ENCODE measurements at places on chromosomes 2 and 18.
A peak's percentile ranks its signal among the peaks of the same experiment; 100 is the strongest.

DNA sequence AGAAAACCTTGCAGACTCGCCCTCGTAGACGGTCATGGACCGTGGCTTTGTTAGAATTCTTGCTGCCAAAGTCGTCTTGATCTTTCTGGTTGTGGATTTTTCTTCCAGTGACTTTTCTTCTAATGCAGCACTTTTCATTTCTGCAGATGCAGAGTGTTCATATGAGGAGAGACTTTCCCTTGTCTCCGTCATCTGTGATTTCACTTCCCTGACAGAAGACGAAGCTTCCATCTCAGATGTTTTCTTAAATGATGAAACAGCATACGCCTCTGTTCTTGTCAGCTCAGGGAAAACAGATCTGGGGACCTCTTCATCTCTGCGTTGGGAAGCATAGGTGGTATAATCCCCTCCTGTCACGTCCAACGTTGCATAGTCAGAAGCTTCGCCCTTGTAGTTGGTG is 50.9 kb downstream of the PLEKHA3 start:
- DNase-seq: no peak
- no peak overlapping the region for H3K27ac ChIP-seq

DNA sequence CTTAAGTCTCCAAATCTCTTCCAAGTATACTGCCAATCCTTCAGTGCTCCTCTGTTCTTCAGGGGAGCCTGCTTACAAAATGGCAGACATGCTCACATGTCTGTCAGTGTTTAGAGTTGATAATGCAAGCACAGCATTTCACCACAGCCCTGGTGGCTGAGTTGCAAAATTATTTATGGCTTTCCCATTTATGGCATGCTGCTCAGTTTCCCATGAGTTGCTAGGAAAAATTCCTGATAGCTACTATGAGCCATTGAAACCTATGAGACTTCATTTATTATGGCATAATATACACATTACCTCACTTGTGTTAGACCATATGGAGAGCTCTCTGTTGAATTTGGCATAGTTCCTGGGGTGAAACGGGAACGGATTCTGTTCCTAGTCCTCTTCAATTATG is 448.7 kb upstream of the TCF4 start:
- no peak for DNase-seq
- H3K4me3 ChIP-seq: no peak overlapping the region
- H3K27ac ChIP-seq: no peak overlapping the region

GRCh38 chr2:126769118-126769517 is 113.2 kb downstream of the GYPC start:
- H3K27ac ChIP-seq: no peak overlapping the region
- no peaks in the 10 kb centered on the region for H3K27me3 ChIP-seq
- DNase-seq: peak; percentile 52

GRCh38 chr2:32732120-32732519 is 104.3 kb downstream of the TTC27 start:
- H3K27ac ChIP-seq: no peak overlapping the region
- no peaks in the 10 kb centered on the region for H3K4me1 ChIP-seq
- no peak overlapping the region for H3K4me3 ChIP-seq
- peaks cover 3% of the 10 kb centered on the region for H3K36me3 ChIP-seq

DNA sequence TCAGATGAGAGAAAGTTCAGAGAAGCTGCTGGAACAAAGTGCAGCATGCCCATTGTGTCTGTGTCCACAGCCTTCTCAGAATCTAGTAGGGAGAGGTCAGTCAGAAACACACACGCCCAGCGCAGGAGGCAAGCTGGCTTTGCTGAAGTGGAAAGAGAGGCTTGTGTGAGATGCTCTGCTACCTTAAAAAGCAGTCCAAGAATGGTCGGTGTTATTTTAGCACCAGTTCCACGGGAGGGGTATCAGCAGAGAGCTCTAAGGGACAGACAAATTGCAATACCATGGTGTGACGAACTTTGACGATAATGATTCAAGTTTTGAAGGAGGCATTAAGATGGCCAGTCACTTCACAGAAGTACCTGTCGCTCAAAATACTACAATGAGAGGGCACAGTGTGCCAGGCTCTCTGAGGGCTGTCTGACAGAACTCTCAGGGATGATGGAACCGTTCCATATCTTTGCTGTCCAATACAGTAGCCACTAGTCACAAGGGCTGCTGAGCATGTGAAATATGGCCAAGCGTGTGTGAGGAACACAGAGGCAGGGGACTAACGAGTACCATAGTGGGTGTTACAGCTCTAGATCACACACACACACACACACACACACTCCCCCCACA is 237.5 kb upstream of the TMEM200C start:
- H3K4me1 ChIP-seq: no peaks in the 10 kb centered on the region
- H3K36me3 ChIP-seq: no peaks in the 10 kb centered on the region
- DNase-seq: no peak
- no peak overlapping the region for H3K4me3 ChIP-seq

- H3K27me3 ChIP-seq: no peaks in the 10 kb centered on the region
- H3K4me3 ChIP-seq: no peak overlapping the region
- peaks cover 19% of the 10 kb centered on the region for H3K4me1 ChIP-seq
- no peak overlapping the region for H3K27ac ChIP-seq
- no peaks in the 10 kb centered on the region for H3K36me3 ChIP-seq
Measured at GRCh38 chr2:110714452-110715224, 17.7 kb upstream of the ACOXL start.

- no peak overlapping the region for H3K27ac ChIP-seq
- no peak overlapping the region for H3K4me3 ChIP-seq
- no peaks in the 10 kb centered on the region for H3K27me3 ChIP-seq
- H3K36me3 ChIP-seq: no peaks in the 10 kb centered on the region
Measured at GRCh38 chr2:45224993-45225380, 215.7 kb upstream of the SIX2 start.

- no peaks in the 10 kb centered on the region for H3K27me3 ChIP-seq
- no peaks in the 10 kb centered on the region for H3K36me3 ChIP-seq
- no peak overlapping the region for H3K27ac ChIP-seq
- DNase-seq: no peak
- H3K4me3 ChIP-seq: no peak overlapping the region
Measured at GRCh38 chr18:79614211-79614955, 65.2 kb upstream of the CTDP1 start.

DNA sequence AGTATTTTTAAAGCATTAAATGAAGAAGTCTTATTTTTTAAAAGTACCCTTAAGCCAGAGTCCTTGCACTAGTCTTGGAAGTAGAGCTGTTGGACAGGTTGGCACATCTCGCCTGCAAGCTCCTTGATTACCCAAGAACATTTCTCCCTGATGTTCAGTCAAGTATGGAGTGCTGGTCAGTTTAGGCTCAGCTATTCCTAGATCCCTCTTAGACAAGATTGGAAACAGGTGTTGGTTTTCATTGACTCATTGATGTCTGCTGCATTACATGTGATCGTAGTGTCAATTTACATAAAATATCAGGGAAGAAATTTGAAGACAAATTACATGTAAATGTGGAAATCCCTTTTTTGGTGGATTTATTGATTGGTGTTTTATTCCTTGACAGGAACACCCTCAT is 170.4 kb downstream of the ZNF407 start:
- H3K4me3 ChIP-seq: no peak overlapping the region
- no peaks in the 10 kb centered on the region for H3K36me3 ChIP-seq
- DNase-seq: no peak
- H3K27ac ChIP-seq: no peak overlapping the region
- no peaks in the 10 kb centered on the region for H3K27me3 ChIP-seq

DNA sequence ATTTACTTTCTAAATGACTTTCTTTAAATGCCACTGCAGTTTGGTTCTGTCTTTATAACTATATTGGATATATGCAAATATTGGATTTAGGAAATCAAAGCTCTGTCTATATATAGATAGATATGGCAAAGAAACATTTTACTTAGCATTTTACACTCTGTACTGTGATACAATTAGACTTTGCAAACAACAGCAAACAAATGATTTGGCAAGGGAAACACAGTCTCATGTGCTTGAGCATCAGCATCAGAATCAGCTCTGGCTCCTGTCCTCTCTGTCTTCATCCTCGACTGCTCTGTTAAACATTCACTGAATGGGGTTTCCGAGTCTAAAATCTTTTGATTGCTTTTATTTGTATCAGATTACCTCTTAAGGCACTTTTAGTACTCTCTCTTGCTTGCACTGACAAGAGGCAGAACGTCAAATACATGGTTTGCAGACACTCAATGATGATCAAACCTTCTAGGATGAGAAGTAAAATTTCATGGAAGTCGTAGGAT is 176.8 kb upstream of the LRP1B start:
- no peaks in the 10 kb centered on the region for H3K4me1 ChIP-seq
- H3K27ac ChIP-seq: no peak overlapping the region
- no peaks in the 10 kb centered on the region for H3K27me3 ChIP-seq
- H3K4me3 ChIP-seq: no peak overlapping the region
- no peak for DNase-seq
- H3K36me3 ChIP-seq: no peaks in the 10 kb centered on the region

- no peak for DNase-seq
- H3K27me3 ChIP-seq: no peaks in the 10 kb centered on the region
- H3K4me1 ChIP-seq: no peaks in the 10 kb centered on the region
- H3K4me3 ChIP-seq: no peak overlapping the region
- no peaks in the 10 kb centered on the region for H3K36me3 ChIP-seq
- H3K27ac ChIP-seq: no peak overlapping the region
Measured at GRCh38 chr2:29255004-29255403, 139.8 kb downstream of the CLIP4 start.

DNA sequence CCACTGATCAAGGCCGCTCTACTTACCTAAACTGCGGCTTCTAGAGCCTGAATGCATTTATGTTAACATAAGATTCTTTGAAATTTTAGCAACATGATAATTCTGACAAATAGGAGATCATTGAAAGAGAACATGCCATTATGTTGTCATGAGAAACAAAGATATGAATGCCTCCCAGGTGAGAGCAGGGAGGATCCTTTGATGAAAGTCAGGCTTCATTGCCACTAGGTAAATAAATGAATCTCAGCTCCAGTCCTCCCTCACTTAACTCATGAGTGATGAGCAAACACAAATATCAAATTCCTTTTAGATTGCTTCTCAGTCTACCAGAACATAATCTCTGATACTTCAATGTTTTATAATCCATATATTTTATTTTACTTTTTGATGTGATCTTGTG is 463.2 kb upstream of the CDH7 start:
- no peaks in the 10 kb centered on the region for H3K36me3 ChIP-seq
- no peak overlapping the region for H3K4me3 ChIP-seq
- no peak for DNase-seq
- no peaks in the 10 kb centered on the region for H3K4me1 ChIP-seq
- H3K27ac ChIP-seq: no peak overlapping the region
- H3K27me3 ChIP-seq: no peaks in the 10 kb centered on the region

GRCh38 chr2:158031371-158031770 is 70.3 kb upstream of the UPP2 start:
- no peak overlapping the region for H3K27ac ChIP-seq
- no peaks in the 10 kb centered on the region for H3K27me3 ChIP-seq
- DNase-seq: no peak

GRCh38 chr2:102027036-102027980 is 35.5 kb downstream of the IL1R2 start:
- H3K4me3 ChIP-seq: no peak overlapping the region
- DNase-seq: no peak
- no peaks in the 10 kb centered on the region for H3K27me3 ChIP-seq
- no peaks in the 10 kb centered on the region for H3K36me3 ChIP-seq
- no peaks in the 10 kb centered on the region for H3K4me1 ChIP-seq

GRCh38 chr2:239552213-239552926 is 151.6 kb upstream of the HDAC4 start:
- H3K36me3 ChIP-seq: no peaks in the 10 kb centered on the region
- H3K4me3 ChIP-seq: no peak overlapping the region
- H3K27me3 ChIP-seq: no peaks in the 10 kb centered on the region
- H3K27ac ChIP-seq: no peak overlapping the region

DNA sequence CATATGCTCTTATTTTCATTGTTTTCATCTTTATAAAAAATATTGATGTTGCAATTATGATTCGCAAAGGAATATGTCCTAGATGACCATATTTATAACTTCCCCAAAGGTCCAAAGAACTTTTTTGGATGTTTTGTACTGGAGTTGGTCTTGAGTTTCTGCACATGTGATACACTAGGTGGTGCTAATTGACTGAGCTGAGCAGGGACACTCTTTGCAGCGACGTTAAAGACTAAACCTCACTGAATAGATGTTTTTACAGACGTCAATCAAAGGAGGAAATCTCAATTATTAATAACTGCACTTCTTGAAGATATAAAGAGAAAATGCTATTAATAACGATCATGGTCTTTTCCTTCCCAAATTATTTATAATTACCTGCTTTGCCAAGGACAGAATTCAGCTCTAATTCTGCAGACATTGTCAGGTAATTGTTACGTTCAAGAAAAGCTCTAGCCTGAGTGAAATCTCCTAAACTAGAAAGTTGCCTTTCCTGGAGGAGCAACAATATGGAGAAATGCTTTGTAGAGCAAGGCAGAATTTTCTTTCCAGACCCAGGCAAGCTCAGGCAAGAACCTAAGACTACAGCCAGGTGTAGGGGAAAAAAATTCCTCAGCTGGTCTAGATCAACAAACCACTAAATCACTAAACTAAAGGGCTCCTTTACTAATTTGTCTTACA is 119.3 kb upstream of the RBBP8 start:
- no peaks in the 10 kb centered on the region for H3K27me3 ChIP-seq
- DNase-seq: no peak
- no peaks in the 10 kb centered on the region for H3K4me1 ChIP-seq
- no peak overlapping the region for H3K4me3 ChIP-seq
- no peak overlapping the region for H3K27ac ChIP-seq
- H3K36me3 ChIP-seq: no peaks in the 10 kb centered on the region

DNA sequence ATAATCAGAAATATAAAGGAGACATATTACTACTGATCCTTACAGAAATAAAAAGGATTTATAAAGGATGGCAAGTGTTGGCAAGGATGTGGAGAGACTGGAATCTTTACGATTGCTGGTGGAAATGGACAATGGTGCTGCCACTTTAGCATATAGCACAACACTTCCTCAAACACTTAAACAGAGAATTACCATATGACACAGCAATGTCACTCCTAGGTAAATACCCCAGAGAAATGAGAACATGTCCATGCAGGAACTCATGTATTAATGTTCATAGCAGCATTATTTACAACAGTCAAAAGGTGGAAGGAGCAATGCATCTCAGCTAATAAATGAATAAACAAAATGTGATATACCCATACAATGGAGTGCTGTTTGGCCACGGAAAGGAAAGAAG is 137.5 kb downstream of the NDUFA10 start:
- no peaks in the 10 kb centered on the region for H3K27me3 ChIP-seq
- H3K27ac ChIP-seq: no peak overlapping the region

DNA sequence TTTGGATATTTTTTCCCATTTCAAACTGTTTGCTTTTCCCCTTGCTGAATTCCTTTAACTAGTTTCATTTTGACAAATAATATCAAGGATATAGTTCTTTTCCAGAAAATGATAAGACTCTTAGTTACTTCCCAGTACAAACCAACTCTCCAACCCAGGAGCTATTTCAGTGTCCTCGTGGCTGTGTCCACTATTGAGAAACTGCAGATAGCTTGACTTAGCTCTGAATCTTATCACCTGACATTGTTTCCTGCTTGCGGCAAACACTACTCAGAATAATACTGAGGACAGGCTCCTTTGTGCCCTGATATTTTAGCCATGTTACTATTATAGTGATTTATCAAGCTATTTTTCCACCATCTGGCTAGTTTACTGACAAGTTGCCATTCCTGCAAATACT is 74.6 kb downstream of the KLF7 start:
- no peak for DNase-seq
- H3K36me3 ChIP-seq: peaks cover 19% of the 10 kb centered on the region
- H3K27ac ChIP-seq: no peak overlapping the region
- H3K4me3 ChIP-seq: no peak overlapping the region
- H3K27me3 ChIP-seq: no peaks in the 10 kb centered on the region

- H3K27me3 ChIP-seq: no peaks in the 10 kb centered on the region
- no peak for DNase-seq
- H3K27ac ChIP-seq: no peak overlapping the region
- H3K4me3 ChIP-seq: no peak overlapping the region
- no peaks in the 10 kb centered on the region for H3K4me1 ChIP-seq
Measured at GRCh38 chr2:230060672-230061293, 7.9 kb downstream of the SLC16A14 start.
